Activated naive CD4-positive, alpha-beta T cell (primary cell): ENCODE measurements at places on chromosomes 11 and 22.

- no peak for DNase-seq
These were observed 57.2 kb upstream of the SHANK2 start for GRCh38 chr11:71309611-71310010.

DNA sequence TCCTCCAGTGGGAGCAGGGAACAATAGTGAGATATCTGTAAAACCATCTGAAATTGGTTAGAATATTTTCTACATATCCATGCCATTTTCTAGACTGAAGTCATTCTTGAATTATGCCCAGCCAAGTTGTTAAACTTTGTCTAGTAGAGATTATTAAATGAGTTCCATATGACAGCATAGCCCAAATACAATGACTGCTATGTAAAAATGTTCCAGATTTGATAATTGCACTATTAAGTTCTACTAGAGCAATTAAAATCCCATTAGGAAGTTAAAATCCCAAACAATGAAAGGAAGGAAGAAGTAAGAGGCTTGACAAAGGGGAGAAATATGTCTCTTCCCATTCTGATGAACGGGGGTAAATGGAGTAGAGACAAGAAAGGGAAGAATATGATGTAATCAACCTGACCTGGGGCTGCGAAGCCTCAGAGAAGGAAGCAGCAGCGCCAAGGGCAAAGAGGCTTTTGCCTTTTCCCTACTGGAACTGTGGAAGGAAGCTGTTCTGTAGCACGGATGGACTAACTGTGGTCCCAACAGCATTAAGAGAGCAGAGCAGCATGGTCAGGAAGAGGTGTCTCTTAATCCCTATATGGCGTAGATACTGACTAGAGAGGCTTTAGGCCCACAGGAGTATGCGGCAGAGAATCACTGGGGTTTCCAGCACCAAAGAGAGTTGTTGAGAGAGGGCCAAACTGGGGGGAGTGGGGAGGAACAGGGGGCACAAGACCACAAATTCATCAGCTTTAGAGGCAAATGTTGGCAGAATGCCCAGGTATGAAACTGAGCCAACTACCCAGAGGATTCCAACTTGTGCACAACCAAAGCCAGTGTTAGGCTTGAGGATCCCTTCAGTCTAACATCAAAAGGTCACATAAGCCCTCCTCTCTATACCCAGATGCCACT, 26.7 kb downstream of the RRP8 start:
- no peak for DNase-seq

DNA sequence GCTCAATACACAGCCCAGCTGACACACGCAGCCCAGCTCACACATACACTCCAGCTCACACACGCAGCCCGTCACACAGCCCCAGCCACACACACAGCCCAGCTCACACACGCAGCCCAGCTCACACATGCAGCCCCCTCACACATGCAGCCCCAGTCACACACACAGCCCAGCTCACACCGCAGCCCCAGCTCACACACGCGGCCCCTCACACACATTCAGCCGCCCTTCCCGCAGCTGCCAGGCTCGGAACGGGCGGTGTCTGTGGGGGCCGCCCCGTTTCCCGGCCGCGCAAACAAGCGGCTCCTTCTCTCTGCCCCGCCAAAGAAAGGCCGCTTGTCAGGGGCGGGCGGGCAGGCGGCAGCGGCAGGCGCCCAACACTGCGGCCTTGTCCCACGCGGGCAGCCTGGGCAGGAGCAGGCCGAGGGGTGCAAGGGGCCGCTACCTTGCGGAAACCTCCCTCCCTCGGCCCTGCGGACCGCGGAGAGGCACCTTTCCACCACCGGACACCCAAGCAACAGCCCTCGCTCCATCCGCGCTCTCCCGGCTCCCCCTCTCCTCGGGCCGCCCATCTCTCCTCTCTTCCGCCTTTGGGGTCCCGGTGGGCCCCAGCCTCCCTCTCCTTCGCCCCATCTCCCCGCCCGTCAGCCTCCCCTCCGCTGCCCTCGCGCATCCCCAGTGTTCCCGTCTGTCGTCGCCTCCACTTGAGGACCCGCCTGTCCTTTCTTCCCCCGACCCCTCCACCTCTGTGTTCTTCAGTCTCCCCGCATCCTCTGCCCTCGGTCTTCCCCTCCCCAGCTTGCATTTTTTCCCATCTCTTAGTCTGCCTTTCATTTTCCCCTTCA, 2.2 kb downstream of the PHLDB1 start:
- DNase-seq, result no peak

GRCh38 chr11:123594188-123594901, 60.1 kb downstream of the SCN3B start:
- DNase-seq, result no peak

DNA sequence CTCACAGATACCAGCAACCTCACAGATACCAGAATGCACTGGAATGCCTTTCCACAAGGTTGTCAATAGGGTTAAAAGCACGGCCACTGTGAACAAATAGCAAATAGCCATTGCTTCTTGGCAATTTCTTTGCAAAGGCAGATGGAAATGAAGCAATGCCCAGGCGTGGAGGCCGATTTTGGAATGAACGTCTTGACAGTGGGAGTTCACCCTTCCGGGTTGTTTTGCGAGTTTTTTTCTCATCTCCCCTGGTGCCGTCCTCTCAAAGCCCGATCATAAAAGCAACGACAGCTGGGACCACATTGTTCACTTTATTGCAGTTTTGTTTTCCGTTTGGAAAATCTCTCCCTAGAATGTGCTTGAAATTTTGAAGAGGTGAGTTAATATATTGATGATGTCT, 38.0 kb upstream of the CD82 start:
- no peak for DNase-seq

DNA sequence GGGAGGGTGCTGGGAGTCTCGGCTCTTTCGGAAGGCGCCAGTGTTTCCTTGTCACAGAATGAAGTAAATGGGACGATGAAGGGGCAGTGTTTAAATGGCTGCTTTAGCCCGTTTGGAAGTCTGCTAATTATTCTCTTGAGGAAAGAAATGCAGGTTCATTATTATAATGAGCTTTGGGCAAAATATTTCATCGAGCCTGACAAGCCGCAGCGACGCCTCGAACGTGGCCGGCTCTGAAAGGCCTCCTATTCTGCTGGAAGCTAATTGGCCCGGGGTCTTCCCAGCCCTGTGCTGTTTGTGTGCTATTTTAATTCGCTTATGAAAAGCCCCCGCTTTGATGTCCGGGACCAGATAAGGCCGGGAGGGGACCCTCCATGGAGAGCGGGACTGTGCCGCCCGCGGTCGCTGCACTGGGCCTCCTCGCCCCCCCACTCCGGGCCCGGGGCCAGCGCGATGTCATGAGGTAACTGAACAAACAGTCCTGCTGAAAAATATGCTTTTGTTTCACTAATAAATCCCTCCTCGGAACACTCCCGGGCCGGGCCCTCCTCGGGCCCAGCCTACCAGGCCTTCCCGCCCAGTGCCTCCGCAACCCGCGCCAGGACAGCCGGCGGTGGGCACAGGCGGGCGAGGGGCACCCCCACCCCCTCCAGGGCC, 78.4 kb downstream of the CDKN1C start:
- no peak for DNase-seq

DNA sequence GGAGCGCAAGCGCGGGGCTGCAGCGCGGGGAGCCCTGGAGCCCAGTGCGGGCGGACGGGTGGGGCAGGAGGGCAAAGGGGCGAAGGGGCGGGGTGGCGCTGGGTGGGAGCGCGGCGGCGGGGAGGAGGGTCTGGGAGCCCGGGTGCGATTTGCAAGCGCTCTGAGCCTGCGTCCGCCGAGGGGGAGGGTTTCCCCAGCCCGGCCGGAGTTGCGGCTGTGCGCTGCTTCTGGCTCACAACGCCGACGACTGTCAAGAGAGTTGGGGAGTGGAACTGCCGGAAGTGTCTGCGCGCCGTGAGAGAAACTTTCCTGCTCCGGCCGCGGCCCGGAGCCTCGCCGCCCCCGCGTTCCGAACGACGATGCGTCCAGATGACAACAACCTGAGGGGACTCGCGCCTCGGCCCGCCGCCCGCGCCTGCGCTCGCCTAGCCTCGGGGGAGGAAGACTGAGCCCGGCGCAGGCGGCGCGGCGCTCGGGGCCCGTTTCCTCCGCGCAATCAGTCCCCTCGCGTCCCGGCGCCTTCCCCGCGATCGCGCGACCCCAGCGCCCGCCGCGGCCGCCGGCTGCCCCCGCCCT, at the start of gene ARHGAP42:
Gene ARHGAP42, plus strand, starts transcription at position 235 of the 576 bp plus-strand sequence. CDS start 391 bp downstream, outside the sequence.
- DNase-seq, result no peak

GRCh38 chr22:22030493-22031182, 48.1 kb upstream of the TOP3B start:
- DNase-seq, result no peak

DNA sequence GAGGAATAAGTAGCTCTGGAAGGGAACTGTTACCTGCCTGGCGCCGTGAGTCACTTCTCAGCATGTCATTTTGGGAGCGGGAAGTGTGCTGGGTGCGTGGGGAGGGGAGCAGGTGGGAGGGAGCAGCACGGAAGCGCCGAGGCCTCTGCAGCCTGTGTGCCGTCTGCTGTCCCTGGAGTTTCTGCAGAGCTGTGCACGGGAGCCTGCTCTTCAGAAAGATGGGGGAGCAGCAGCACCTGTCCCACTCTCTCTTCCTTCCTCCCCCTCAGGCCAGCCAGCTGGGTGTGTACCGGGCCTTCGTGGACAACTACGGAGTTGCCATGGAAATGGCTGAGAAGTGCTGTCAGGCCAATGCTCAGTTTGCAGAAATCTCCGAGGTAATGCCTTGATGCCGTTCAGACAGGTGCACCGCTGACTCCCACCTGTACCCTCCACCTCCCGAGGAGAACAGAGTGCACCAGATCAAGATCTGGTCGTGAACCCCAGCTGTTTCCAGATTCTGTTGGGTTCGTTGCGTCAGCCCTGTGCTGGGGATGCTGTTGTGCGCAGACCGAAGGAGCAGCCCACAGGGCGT, 87.9 kb downstream of the BCR start:
- DNase-seq, result no peak

- peak; percentile 66 for DNase-seq
These were observed at the start of gene RNF215 for GRCh38 chr22:30386960-30387827. TSS of gene RNF215 (minus strand) at chr22:30387411. CDS start at chr22:30387313, 98 bp downstream.

GRCh38 chr11:103862094-103862801, 174.2 kb upstream of the DDI1 start:
- no peak for DNase-seq

GRCh38 chr22:36302439-36303114, 49.6 kb downstream of the APOL1 start:
- DNase-seq, result no peak

DNA sequence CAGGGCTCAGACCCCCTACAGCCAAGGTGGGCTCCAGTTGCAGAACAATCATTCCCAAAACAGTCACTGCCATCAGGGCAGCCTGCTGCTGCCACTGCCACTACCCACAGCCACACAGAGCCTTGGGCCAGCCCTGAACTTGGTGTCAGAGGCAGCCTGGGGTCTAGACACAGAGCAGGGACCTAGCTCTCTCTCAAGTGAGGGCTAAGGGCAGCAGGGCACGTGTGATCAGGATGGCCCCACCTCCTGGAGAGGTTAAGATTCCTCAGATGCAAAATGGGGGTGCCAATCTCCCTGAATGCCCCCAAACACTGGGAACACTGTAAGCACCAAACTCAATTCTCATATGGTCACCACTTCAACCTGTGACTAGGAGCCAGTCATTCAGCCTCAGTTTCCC, 15.6 kb downstream of the CABP7 start:
- DNase-seq, result no peak

DNA sequence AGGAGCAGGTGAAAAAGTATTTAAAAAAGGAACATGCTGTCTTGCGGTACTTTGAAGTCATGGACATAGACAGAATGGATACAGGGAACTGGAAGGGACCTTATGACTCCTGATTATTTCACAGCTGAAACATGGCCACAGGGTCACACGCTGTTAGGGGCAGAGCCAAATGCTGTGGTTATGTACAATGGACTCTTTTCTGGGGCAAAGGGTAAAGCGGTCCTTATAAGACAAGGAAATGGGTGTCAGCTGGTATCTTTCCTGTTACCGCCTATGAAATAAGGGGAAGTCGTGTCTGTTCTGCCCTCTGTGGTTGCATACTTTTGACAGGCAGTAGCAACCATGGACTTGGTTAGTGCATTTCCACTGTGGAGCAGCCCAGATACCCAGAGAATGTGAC, 12.8 kb upstream of the ST14 start:
- DNase-seq, result no peak

GRCh38 chr11:76292583-76293188, 86.4 kb upstream of the WNT11 start:
- DNase-seq, result no peak

DNA sequence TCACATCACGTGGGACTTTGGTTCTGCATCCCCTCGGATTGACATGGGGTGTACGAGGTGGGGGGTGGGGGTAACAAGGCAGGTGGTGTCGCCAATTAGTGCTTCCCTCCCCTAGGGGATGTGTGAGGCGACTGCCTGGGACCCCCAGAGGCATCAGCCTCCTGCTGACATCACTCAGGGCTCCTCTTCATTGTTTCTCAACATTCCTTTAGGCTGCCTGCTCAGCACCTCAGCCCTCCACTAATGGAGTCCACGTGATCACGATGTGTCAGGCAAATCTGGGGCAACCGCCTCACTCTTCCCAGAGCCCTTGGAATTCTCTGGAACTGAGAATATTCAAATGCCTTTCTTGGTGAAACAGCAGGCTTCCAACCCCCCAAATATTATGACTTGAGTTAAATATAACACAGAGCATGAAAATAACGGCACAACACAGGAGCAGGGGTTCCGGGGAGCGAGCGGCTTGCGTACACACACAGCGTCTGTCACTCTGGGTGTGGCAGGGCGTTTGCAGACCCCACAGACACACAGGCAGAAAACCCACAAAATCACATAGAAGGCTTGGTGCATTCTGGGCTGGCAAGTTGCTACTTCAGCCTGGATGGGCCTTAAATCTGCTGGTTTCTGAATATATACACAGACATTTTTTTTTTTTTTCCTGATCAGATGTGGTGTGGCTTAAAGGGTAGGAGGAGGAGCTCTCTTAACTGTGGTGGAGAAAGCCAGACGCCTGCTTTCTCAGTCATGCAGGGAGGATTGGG, 170.1 kb upstream of the CADM1 start:
- DNase-seq, result no peak

- no peak for DNase-seq
These were observed 921.3 kb downstream of the BRD1 start for GRCh38 chr22:48906216-48906835.

GRCh38 chr22:20591660-20592310, 84.4 kb downstream of the MED15 start:
- DNase-seq, result no peak

DNA sequence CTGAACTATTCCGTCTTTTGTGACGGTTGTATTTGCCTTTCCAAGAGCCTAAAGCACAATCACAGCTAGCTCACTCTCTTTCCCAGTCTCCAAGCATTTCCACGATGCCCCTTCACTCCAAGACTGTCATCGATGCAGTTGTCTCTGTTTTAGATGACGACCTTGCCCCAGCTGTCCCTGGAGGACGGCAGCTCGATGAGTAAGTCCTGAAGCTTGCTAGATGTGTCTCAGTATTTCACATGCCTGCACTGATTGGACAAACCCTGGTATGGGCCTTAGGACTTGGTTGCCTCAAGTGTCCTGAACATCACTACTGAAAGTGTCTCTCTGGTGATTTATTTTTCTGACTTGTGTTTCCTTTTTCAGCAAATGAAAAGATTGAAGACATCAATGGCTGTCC, 129.9 kb downstream of the NAV2 start:
- DNase-seq, result no peak
